HEK293T (cell line): ENCODE measurements at places on chromosomes 7 and 10.

GRCh38 chr10:117005527-117006055 is 604 bp upstream of the SHTN1 start:
- DNase-seq: peak; percentile 61

GRCh38 chr7:99106411-99106810 is 37.5 kb downstream of the SMURF1 start:
- no peak for DNase-seq

DNA sequence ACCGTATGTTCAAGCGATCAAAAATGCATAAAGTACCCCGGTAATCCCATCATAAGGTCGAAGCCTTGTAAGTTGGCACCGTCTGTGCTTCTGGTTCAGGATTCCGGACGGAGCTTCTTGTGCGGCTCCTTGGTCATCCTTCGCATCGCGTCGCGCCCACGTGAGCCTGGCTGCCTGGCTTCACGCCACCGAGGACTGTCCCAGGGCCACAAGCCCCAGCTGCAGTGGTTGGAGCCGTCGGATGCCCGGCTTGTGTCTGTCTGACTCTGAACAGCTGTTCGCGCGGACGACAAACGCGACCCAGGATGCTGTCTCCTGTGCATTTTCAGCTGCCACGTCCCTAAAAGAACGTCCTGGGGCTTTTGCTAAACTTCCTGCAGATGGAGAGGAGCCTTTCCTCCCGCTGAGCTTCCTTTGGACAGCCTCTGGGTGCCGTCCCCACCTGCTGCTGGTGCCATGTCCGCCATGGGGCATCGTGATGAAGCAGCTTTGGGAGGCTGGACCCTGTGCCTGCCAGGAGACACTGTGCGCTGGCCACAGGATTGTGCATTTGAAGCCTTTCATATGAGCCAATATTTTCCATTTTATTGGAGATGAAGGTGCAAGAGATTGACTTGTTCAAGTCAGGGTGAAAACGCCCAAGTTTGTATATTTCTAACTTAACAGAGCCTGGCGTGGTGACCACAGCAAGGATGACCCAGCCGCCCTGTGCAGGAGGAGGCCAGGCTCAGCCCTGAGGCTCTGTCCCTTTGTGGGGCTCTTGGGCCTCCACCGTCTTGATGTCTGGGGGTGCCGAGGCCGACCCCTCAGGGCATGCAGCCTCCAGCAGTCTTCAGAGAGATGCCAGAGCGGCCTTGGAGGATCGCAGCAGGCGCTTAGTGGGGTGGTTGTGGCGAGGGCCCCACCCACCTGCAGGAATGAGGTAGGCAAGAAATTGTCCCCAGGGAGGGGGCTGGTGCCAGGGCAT is 6.7 kb upstream of the JAKMIP3 start:
- DNase-seq: no peak

- peak; percentile 28 for DNase-seq
These were observed 220.3 kb downstream of the PHTF2 start for GRCh38 chr7:78018641-78019446.

- DNase-seq: no peak
These were observed 102.7 kb upstream of the NPTX2 start for GRCh38 chr7:98514211-98515031.

DNA sequence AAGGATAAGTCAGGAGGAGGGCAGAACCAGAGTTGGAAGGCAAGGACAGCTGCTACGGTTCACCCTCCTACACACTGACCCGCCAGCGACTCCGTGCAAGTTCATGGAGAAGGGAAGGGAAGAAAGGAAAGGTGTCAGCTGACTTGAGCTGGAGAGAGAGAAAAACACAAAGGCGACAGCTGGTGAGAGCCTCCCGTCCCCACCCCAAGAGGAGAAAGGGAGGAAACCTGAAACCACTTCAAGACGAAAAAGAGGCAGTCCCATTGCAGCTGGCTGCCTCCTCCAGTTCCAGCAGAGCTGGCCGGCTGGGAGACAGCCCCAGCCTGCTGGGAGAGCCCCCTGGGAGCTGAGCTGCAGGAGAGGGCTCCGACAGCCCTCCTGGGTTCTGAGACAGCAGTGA is 75.2 kb downstream of the PARD3 start:
- DNase-seq: peak; percentile 45

DNA sequence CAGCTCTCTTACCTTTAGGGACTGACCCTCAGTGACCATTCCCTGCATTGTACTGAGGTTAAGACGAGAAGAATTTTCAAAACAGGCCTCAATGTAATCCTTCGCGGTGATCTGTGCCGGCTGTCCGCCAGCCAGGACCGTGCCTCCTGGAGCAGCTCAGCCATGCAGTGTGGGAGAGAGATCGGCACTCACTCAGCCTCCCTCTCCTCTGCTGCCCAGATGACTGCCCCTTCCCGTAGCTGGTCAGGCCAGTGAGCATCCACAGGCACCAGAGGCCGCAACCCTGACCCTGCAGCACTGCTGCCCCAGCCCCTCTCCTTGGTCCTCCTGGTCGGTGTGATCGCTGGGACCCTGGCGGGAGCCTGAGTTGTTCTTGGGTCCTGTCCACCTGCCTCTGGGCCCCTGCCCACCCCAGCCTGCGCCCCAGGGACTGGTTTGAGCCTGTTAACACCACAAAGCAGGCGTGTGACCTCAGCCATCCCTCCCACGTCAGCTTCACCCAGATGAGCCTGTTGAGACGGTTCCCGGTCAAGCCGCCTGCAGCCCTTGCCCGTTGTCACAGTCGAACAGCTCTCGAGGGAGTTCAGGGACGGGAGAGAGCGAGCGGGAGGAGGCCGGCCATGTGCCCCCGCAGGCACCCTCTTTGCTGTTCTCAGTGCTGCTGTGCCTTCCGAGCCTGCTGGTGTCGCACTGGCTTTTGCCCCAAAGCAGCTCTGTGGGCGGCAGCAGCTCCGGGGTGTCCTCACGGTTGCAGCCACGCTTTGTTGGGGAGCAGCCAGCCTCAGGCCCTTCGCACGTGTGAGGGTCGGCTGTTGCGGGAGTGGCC is 37.2 kb downstream of the NKX6-2 start:
- DNase-seq: no peak

DNA sequence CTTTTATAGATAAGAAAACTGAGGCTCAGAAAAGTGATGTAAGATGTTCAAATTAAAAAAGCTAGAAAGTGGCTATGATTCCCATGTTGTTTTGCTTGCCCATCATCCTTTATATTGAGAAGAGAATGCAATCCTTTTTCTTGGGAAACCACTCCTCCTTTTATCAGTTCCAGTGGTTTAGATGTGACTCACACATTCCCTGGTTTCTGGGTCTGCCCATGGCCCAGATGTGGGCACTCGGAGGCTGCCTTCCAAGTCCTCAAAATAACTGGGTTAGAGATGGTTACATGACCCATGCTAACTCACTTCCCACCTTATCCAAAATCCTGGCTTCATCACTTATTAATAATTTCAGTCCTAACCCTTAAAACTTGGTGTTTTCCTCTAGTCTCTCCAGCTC is 550.0 kb downstream of the MDFIC start:
- no peak for DNase-seq

GRCh38 chr10:101319241-101319915 is 34.6 kb upstream of the BTRC start:
- DNase-seq: no peak

DNA sequence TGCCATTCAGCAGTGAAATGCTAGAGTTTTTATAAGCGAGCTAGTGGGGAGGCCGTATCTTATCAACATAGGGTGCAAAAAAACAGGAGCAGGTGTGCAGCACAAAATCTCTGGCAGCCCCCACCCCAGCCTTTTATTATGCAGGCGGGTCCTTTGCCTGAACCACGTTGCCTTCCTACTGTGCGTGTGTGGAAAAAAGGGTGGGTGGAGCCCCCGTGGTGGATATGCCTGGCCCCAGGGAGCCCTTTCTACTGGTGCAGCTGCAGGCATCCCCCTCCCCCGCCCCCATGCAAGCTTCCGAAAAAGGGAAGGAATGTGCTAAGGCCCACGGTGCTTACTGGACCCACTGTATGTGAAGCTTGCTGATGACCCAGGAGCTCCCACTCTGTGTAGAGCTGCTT is 175.9 kb downstream of the USP6NL start:
- DNase-seq: no peak

DNA sequence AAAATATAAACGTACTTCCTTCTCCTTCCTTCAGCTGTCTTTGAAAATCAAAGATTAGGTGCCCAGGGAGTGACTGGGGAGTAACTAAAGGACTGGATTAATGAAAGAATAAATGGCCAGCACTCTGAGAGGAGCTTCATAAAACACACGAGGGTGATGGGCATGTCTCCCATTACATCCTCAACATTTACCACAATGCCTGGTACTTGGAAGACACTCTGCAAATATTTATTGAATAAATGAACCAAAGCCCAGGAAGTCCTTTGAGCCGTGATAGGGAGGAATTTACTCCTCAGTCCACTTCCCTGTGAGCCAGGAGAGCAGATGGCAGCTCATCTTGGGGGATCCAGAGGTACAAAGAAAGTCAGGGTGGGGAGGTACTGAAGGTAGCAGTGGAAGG is 96.3 kb downstream of the RAB11FIP2 start:
- no peak for DNase-seq

GRCh38 chr7:33248671-33249070 is 119.3 kb downstream of the BBS9 start:
- no peak for DNase-seq

- DNase-seq: no peak
These were observed 141.4 kb downstream of the GRID1 start for GRCh38 chr10:86225103-86225782.

GRCh38 chr7:38368191-38368605 is 94.8 kb upstream of the TARP start:
- DNase-seq: peak; percentile 75

DNA sequence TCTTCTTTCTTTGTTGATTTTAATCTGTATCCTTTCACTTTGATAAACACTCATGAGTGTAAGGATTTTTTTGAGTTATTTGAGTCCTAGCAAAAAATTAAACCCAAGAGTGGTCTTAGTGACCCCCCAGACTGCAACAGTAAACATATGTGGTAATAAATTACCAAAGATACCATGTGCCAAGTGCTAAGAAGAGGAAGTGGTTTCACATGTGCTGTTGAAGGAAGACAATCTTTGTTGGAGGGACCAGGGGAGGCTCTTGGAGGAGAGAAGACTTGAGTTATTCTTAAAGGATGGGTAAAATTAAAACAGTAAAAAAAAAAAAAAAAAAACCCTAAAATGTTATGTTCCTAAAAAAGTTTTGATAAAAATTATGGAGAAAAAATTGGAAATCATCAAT is 150.2 kb downstream of the SEC23IP start:
- no peak for DNase-seq

- DNase-seq: no peak
These were observed 427.1 kb downstream of the GALNT17 start for GRCh38 chr7:71558806-71559613.

DNA sequence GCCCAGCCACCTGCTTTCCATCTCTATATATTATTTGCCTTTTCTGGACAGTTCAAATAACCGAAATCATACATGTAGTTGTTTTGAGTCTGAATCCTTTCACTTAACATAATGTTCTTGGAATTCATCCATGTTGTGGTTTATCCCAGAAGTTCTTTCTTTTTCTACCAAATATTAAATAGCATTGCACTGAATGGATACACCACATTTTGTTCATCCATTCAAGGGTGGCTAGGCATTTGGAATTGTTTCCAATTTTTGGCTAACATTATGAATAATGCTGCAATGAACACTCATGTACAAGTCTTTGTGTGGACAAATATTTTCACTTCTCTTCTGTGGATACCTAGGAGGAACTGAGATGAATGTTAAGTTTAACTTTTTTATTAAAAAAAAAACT is 18.0 kb downstream of the DNAJC1 start:
- no peak for DNase-seq

GRCh38 chr7:27148756-27149641 is 1.4 kb upstream of the HOXA6 start:
- DNase-seq: no peak

DNA sequence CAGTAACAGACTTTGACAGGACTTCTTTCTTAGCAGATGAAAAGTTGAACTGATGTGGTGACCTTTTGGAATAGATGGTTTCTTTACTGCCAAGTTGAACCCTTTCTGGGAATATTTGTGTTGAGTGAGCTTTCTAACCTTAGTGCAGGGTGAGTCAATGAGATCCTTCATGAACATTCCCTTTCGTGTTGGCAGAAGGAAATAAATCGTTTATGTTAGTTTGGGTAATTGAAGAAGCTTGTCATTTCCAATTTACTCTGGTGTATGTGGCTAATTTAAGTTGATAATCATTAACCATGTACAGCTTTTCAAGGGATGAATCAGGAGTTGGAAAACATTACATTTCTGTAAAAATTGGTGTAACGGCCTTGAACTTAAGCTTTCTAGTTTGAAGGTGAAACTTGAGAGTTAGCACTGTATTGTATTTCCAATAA is 43.4 kb downstream of the PTTG1IP2 start:
- DNase-seq: no peak

DNA sequence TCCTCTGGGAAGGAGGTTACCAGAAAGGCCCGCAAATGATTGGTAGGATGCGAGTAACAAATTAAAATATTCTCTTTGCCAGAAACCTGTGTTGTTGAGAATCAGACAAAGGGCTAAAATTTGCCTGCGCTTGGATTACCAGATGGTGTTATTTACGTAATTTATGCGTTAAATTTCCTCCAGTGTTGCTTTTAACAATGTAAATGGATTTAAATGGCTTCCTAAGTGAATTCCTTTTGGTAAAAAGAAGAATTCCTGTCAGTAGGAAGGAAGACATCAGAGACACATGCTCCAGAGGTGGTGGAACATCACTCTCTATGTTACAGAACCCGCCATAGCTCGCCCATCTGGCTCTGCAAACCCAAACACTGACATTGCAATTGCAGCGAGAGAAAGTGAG is 520.6 kb downstream of the GALNT17 start:
- no peak for DNase-seq

- no peak for DNase-seq
These were observed 11.1 kb downstream of the MCU start for GRCh38 chr10:72702868-72703581.

GRCh38 chr10:125662584-125662983 is 20.4 kb downstream of the TEX36 start:
- DNase-seq: no peak

DNA sequence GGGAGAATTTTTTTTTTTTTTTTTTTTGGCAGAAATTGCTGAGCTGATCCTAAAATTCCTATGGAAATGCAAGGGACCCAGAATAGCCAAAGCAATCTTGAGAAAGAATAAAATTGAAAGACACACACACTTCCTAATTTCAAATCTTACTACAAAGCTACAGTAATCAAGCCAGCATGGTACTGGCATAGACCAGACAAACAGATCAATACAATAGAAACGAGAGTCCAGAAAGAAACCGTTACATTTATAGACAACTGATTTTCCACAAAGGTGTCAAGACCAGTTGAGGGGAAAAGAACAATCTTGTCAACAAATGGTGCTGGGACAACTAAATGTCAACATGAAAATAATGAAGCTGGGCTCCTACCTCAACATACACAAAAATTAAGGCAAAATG is 34.5 kb downstream of the LARP4B start:
- no peak for DNase-seq

- no peak for DNase-seq
These were observed 265.7 kb downstream of the SEMA3D start for GRCh38 chr7:84921154-84921553.

- DNase-seq: no peak
These were observed 25.7 kb upstream of the FAM180A start for GRCh38 chr7:135774284-135774683.
